ENCODE measurements at places on chromosomes 13 and 19.
A peak's percentile ranks its signal among the peaks of the same experiment; 100 is the strongest.

DNA sequence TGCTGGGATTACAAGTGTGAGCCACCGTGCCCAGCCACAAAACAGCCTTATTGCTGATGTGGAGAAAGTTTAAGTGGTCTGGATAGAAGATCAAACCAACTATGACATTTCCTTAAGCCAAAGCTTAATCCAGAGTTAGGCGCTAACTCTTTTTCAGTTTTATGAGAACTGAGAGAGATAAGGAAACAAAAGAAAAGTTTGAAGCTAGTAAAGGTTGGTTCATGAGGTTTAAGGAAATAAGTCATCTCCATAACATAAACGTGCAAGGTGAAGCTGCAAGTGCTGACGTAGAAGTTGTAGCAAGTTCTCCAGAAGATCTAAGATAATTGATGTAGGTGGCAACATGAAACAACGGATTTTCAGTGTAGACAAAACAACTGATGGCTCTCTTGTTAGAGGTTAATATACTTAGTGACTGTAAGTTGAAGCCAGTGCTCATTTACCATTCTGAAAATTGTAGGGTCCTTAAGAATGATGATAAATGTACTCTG is 41.6 kb downstream of the ZMYM2 start:
- no peak for DNase-seq

GRCh38 chr19:51621178-51621577 is 9.0 kb downstream of the SIGLEC5 start:
- peak; percentile 57 for DNase-seq

DNA sequence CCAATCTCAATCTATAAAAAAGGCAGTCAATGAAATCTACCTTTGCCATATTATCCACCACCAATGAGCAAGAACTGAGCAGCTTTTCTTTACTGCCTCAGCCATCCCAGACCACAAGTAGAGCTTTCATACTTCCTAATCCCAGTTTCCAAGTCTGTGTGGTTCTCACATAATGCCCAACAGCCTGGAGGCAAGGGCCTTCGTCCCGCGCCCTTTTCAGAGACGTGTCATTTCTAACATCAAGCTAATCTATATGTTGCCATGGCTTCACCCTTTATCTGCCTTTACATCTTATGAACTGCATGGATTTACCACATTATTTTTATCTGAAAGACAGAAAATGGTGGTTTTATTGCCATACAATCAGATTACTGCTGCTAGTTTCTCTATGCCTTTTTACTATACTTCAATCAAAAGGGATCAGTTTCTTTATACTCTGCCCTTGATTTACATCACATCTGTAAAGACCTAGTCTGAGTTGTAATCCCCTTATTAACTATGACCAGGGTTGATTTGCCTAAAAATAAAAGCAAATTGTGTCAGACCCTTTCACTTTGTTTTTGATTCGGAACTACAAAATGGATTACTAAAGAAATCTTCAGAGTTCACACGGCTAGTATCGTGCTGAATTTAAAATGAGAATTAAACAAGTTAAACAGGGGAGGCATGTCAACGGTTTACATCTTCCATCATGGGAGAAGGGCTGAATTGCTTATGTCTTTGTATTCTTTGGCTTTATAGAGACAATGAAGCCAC is 5.9 kb downstream of the EFNB2 start:
- no peak for DNase-seq

- DNase-seq, result no peak
Observed at GRCh38 chr13:33519561-33520467, 234.3 kb upstream of the STARD13 start.

GRCh38 chr13:39263033-39263432 is 224.8 kb downstream of the NHLRC3 start:
- DNase-seq, result peak; percentile 56

GRCh38 chr13:114334305-114335053 is 20.2 kb downstream of the CHAMP1 start:
- DNase-seq, result no peak

- no peak for DNase-seq
Observed at GRCh38 chr13:112448621-112449544, 72.7 kb downstream of the SPACA7 start.

Measured in GM20000 (cell line).